GM23338 (cell line): ENCODE measurements at places on chromosomes 7 and 10. TPM values are rescaled to one million over a fixed set of nuclear protein-coding genes. Genes with fewer than 3 reads are reported as not detected.

RPEL1 gene
- not detected in 2 replicates for total RNA-seq

EBF3 gene
- total RNA-seq = 0.23 and 0.49 TPM in 2 replicates

DNA sequence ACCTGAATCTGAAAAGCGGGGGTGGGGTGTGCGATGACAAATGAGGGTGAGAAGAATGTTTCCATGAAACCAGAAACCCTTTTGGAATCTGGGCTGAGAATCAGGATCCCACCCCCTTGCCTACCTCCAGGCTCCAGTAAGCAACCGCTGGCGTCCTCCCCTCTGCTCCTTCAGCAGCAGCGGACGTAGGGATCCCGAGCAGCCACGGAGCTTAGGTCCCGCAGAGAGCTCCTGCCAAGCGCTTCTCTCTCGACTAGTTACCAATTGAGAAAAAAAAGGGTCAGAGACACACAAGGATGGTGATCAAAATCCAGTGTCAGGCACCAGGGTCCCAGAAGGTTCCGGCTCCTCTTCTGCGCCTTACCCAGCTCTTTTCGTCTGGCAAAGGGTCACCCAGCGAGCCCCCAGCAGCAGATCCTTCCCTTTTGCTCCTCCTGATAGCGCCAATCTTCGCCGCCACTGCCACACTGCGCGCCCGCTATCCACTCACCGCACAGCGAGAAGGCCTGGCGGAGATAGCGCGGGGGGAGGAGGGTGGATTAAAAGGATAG lies 733.5 kb downstream of the ZWINT start:
- peak; percentile 80 for DNase-seq

- DNase-seq = peak; percentile 26
Measured at GRCh38 chr7:27723085-27723484, 16.9 kb upstream of the TAX1BP1 start.

- peak; percentile 81 for DNase-seq
Measured at GRCh38 chr7:74026903-74027682, 880 bp upstream of the ELN start.

GRCh38 chr10:3042589-3042988 lies 24.8 kb upstream of the PFKP start:
- no peak for DNase-seq

- DNase-seq = no peak
Measured at GRCh38 chr7:43577485-43577951, 5.4 kb upstream of the STK17A start.

GRCh38 chr10:92162541-92162940 lies 128.3 kb downstream of the CPEB3 start:
- no peak for DNase-seq

DNA sequence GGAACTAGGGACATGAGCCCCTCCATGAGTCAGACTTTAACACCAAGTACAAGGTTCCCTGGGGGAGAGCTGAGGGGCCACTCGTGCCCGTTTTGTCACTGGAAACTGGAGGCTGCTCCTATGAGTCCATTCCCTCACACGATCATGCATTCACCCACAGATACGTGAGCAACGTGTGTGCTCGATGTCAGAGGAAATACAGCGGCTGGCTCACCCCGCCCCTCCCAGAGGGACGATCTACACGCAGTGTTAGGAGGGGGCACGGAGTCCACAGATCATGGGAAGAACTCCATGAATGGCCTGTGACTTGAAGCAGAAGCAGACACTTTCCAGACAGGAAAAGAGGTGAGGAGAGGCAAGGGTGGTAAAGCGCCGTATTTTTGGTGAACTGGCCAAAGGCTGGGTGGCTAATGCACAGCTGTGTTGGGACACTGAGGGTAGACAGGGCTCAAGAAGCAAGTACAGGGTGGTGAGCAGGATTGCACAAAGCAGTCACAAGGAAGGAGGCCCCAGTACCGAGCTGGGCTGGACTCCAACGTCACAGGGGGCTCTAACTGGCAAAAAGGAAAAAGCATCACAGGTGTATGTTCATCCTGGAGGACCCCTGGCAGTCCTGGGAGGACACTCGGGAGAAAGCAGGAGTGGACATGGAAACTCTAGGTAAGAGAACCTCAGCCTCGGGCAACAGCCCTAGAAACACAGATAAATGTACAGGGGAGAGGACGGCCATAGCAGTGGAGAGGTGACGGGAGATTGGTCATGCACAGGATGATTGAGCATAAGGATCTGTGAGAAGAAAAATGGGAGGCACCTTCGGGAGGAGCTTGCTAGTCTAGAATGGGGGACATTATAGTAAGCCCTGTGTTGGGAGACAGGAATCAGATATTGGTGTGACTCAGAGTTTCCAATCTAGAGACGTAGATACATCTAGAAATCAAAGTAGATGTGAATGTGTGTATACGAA lies 41.2 kb downstream of the TNS3 start:
- DNase-seq = no peak

DNA sequence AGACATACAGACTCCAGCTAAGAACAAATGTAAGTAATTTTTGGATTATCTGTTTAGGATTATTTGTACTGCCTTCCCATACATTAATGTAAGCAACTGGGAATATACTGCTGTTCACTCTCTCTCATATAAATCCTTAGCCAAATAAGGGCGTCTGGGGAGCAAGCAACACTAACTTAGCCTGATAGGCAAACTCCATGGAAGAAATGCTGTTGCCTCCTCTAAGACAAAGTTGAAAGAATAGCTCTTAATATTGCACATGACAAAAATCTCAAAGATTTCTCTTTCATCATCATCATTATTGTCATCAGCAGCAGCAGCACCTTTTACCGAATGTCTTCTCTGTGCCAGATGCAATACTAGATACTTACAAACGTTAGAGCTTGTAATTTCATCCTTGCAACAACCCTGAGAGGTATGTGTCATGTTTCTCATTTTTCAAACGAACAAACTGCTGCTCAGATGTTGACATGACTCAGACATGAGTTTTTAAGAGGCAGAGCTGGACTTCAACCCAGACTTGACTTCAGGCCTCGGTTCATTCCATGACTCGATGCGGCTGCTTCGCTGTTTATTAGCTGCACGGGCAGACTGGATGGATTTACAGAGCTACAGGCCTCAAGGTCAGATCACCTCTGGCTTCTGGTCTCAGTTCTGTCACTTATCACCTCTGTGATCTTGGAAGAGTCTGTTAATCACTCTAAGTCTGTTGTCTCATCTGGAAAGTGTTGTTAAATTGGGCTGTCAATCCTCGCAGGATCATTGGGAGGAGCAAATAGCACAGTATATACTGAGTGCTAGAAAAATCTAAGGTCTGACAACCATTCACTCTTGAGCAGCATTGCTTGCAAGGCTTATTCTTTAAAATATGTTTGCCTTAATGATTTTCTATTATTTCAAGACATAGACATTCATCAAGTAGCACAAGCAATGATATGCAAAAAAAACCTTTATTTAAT lies 126.3 kb upstream of the CELF2 start:
- DNase-seq = no peak

- no peak for DNase-seq
Measured at GRCh38 chr10:59585046-59585700, 124.5 kb downstream of the SLC16A9 start.

- no peak for DNase-seq
Measured at GRCh38 chr10:5344746-5345145, 20.0 kb upstream of the UCN3 start.
